ENCODE measurements at places on chromosomes 3 and 15.

GRCh38 chr15:24985224-24985623 is 30.4 kb downstream of the SNRPN start:
- no peak for DNase-seq

GRCh38 chr15:57377478-57377847 is 1.2 kb downstream of the CGNL1 start:
- peak; percentile 51 for DNase-seq

GRCh38 chr15:78037779-78038305 is 39.7 kb downstream of the TBC1D2B start:
- no peak for DNase-seq

DNA sequence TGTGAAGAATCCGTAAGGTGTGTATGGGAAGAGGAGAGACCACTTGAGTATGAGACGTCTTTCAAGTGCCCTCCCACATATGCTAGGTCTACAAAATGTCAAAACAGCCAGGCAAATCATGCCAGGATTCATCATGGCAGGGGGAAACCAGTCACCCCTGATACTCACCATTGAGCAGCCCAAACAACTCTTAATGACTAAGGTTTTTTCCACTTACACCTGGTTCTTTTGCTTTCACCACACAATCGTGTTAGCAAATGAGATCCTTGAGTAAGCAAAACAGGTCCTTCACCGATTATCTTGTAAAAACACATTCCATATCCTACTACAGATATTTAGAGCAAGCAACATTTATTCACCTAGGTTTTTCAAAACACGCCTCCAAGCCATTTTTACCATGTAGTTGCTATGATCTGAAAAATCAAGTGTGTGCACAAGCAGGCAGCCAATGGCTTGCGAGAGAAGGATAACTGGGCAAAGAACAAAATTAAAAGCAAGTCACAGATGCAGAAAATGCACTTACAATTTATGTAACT is 177.5 kb upstream of the LPP start:
- DNase-seq, result no peak

DNA sequence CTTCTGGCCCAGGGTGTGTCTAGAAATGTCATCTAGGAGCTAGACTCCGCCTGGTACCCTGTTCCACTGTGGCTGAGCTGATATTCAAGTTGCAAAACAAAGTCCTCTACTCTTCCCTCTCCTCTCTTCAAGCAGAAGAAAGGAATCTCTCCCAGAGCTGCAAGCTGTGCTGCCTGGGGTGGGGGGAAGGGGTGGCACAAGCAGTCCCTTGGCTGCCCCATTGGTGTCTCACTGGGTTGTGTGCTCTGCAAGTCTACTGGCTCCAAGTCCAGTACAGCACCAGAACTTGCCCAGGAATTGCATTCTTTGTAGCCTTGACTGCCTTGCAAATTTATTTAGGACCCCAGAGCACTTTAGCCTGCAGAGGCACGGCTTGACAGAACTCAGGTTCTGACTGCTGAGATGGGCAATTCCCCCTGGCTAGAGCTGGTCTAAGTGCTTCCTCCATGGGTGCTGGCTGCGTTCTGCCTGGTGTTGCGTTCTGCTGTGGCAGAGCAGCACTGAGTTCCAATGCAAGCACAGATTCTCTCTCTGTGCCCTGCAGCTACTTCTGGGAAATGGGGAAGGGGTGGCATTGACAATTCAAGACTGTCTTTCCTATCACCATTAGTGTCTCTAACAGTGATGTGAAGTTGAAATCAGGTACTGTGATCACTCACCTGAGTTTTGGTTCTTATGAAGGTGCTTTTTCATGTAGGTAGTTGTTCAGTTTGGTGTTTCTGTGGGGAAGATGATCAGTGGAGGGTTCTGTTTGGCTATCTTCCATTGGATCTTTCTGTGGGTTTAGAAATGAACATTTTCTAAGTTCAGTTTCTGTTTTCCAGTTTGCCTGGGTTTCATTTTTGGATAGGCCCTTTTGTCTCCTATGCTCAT is 39.5 kb downstream of the OXSR1 start:
- no peak for DNase-seq

- DNase-seq, result peak; percentile 11
These were observed 101.6 kb downstream of the ERC2 start for GRCh38 chr3:56366641-56367162.

DNA sequence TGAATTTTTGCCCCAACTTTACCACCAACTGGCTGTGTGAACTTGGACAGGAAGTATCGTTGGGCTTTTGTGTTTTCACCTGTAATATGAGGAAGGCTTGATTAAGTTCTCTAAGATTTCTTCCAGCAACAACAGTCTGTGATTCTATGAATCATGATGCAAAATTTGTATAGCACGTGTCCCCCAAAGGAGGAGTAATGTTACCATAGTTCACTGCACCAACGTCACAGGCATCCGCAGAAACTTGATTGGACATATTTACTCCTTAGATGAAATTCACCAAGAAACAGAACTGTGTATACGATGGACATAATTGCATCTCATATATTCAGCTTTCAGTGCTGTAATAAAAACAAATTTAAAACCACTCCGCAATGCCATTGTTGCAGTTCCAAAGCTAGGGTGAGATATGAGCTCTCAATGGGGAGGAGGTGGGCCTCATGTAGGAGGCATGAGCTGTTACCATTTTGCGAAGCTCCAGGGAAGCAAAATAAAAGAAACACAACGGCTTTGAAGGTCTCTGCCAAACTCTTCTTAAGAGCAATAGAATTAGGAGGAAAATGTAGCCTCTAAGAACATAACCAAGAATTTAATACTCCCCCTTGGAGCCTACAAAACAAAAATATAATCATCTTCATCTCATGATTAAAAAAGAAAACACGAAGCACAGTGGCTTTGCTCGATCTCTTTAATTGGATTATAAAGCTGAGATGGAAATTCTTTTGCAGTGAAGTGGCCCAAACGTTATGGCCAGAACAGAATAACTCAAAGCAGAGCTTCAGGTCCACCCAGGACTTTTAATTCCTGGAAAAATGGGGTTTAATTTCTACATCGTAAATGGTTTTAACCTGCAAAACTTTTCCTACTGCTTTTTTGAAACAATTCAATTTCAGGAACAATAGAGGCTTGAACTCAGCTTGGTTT is 80.7 kb downstream of the CHST2 start:
- DNase-seq, result no peak

- DNase-seq, result no peak
These were observed 9.7 kb downstream of the GP9 start for GRCh38 chr3:129070086-129070885.

GRCh38 chr3:140097874-140098635 is 163.1 kb downstream of the CLSTN2 start:
- no peak for DNase-seq

- no peak for DNase-seq
These were observed 123.4 kb downstream of the SEC22A start for GRCh38 chr3:123324880-123325765.

DNA sequence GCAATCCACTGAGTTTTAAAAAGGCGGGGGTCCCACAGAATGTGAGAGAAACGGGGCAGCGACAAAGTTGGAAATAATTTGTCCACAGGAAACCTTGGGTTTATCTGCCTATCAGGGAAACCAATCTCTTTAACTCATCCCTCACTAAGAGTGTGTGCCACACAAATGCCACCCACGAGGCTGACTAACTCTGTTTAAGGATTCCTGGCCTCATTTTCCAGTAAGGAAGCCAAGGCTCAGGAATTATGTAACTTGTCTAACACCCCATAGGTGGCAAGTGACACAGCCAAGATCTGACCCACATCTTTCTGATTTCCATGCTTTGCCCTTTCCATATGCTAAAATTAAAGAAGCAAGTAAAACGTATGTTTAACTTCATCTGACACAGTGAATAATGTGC is 263.2 kb downstream of the CNTN3 start:
- DNase-seq, result no peak

DNA sequence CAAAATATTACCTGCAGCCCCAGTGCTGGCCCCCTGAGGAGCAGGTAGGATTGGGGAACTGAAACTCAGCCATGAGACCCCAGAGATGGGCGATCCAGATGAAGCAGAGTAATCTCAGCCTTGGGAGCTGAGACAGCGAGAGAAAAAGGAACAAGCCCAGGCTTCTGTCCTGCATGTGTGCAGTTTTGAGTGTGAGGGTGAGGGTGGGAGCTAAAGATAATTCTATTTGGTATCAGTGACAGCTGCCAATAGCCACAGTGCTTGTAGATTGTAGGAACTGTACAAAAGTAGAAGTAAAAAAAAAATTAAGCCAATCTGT is 5.9 kb downstream of the ATP8B4 start:
- no peak for DNase-seq

DNA sequence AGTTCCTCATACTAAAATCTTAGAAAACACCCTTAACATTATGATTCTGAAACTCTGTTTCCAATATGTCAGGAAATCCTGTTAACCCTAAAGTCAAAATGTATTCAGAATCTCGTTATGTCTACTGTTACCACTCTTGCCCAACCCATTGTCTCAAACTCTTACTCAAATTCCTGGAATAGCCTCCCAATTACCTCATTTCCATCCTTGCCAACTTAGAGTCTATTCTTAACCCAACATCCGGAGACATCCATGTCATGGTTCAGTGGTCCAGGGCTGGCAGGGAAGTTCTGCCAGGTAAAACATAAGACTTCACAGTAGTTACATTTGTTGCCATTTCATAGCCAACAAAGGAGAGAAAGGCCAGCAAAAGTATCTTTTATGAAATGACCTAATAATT is 593.9 kb downstream of the PYDC2 start:
- no peak for DNase-seq

GRCh38 chr15:43769584-43770228 is 7.1 kb downstream of the ELL3 start:
- peak; percentile 61 for DNase-seq

GRCh38 chr15:74616996-74617395 is 1.4 kb downstream of the CLK3 start:
- DNase-seq, result no peak

DNA sequence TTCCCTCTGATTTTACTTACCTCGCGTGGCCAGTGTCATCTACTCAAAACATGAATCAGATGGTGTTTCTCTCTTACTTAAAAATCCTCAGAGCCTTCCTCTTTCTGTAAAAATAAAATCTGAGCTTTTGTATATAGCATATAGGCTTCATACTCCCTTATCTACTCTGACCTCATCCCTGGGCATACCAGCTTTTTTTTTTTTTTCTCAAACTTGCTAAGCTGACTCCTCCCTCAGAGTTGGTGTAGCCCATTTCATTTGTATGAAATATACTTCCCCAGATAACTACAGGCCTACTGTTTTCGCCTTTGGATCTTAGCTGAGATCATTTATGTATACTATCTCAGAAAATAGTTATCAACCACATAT is 648.9 kb upstream of the ALCAM start:
- DNase-seq, result no peak

DNA sequence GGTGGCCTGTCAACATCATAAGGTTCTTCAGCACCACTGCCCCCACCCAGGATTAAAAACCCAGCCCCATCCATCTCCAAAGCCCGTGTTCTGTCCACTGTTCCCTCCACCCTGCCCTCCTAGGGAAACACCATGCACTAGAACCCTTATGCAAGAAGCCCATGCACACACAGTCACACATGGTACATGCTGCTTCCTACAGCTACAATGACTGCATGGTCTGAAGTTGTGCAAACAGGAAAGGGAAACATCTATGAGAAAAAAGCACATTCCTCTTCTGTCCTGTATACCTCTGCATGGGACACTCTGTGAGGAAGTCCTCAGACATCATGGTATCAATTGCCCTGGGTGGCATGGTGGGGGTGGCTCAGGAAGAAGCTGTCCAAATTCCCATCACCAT is 108.6 kb upstream of the MRPS22 start:
- no peak for DNase-seq

DNA sequence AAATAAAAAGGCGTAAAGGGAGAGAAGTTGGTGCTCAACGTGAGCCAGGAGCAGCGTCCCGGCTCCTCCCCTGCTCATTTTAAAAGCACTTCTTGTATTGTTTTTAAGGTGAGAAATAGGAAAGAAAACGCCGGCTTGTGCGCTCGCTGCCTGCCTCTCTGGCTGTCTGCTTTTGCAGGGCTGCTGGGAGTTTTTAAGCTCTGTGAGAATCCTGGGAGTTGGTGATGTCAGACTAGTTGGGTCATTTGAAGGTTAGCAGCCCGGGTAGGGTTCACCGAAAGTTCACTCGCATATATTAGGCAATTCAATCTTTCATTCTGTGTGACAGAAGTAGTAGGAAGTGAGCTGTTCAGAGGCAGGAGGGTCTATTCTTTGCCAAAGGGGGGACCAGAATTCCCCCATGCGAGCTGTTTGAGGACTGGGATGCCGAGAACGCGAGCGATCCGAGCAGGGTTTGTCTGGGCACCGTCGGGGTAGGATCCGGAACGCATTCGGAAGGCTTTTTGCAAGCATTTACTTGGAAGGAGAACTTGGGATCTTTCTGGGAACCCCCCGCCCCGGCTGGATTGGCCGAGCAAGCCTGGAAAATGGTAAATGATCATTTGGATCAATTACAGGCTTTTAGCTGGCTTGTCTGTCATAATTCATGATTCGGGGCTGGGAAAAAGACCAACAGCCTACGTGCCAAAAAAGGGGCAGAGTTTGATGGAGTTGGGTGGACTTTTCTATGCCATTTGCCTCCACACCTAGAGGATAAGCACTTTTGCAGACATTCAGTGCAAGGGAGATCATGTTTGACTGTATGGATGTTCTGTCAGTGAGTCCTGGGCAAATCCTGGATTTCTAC is at the start of gene RARB:
TSS of gene RARB (plus strand) at position 322 of the 847 bp plus-strand sequence. CDS start at position 791, 469 bp downstream.
- DNase-seq, result peak; percentile 92

- no peak for DNase-seq
These were observed 73.9 kb downstream of the PRICKLE2 start for GRCh38 chr3:64151342-64151871.

DNA sequence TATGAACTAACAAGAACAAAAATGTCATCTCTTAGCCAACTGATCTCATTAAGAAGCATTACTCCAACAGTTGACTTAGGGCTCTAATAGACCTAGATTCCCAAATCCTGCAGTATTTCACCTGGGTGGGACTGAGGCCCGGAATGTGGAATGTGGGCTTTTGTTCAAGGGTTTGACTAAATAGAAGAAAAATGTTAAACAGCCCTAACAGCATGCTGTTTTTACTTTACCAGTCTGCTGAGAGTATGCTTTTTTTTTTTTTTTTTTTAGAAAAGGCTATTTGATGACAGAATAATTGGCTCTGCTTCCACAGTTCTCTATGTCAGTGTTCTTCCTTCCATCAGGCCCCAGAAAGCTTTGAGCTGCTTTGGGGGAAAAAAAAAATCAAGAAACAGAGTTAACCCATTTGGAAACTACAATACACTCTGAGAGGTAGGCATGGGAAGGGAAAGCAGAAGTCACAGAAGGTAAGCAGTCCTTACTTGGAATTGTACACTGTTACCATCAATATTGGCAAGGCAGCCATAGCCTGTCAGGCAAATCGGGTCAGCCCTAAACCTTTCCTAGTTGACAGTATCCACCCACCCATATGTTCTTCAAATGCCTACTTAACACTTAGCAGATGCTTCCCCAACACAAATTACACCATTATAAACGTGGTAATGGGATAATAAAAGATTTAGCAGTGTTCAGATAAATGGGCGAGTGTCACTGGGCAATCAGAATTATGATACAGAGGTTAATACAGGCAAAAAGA is 224.2 kb downstream of the CNTN3 start:
- no peak for DNase-seq

Data from ELF-1 (cell line).